ENCODE measurements at places on chromosomes 5 and 9. TPM values are rescaled to one million over a fixed set of nuclear protein-coding genes. Genes with fewer than 3 reads are reported as not detected.

- no peak for DNase-seq
Measured at GRCh38 chr5:178232920-178233429, 373 bp upstream of the PHYKPL start.

- DNase-seq, result peak; percentile 68
Measured at GRCh38 chr5:63570752-63571151, 391.5 kb downstream of the HTR1A start.

GRCh38 chr9:16039218-16039987 is 486.6 kb downstream of the CCDC171 start:
- no peak for DNase-seq

DNA sequence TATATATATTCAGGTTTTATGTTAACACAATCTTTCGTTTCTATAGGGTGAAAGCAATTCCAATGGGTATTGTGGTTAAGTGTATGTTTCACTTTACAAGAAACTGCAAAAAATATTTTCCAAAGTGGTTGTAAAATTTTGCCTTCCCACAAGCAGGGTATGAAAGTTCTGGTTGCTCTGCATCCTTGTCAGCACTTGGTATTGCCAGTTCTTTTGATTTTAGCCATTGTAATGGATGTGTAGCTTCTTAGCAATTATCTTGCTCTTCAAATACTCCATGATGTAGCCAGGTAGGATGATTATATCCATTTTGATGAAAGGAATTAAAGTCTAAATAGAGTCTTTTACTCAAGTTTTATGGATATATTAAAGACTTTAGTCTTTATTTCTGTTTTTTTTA is 9.1 kb upstream of the ADAM19 start:
- no peak for DNase-seq

- no peak for DNase-seq
Measured at GRCh38 chr9:36898431-36899020, 135.5 kb downstream of the PAX5 start.

- no peak for DNase-seq
Measured at GRCh38 chr9:135701067-135701958, 672 bp upstream of the KCNT1 start.

DNA sequence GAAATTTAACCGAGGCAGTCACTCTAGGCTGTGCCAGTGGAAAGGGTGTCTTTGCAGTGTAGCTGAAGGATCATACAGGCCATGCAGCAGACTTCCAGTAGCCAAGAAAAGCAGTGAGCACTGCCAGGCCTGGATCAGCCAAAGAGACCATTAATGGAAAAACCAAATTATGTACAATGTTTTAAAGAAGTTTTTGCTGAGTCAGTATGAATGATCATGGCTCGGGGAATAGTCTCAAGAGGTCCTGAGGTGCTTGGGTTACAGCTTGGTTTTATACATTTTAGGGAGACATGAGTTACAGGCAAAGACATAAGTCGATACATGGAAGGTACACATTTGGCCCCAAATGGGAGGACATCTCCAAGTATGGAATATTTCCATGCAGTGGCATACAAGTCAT is 141.3 kb downstream of the YTHDC2 start:
- no peak for DNase-seq

DNA sequence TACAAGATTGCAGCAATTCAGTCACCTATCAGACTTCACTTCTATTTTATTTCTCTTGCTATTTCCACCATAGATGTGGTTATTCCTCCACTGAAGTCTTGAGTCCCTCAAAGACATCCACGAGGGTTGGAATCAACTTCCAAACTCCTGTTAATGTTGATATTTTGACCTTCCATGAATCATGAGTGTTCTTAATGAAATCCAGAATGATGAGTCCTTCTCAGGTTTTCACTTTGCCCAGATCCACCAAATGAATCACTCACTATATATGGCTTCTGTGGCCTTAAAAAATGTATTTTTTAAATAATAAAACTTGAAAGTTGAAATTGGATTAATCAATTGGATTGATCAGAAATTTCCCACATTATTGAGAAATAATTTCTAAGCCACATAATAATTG is 1821.0 kb downstream of the EFNA5 start:
- DNase-seq, result no peak

DNA sequence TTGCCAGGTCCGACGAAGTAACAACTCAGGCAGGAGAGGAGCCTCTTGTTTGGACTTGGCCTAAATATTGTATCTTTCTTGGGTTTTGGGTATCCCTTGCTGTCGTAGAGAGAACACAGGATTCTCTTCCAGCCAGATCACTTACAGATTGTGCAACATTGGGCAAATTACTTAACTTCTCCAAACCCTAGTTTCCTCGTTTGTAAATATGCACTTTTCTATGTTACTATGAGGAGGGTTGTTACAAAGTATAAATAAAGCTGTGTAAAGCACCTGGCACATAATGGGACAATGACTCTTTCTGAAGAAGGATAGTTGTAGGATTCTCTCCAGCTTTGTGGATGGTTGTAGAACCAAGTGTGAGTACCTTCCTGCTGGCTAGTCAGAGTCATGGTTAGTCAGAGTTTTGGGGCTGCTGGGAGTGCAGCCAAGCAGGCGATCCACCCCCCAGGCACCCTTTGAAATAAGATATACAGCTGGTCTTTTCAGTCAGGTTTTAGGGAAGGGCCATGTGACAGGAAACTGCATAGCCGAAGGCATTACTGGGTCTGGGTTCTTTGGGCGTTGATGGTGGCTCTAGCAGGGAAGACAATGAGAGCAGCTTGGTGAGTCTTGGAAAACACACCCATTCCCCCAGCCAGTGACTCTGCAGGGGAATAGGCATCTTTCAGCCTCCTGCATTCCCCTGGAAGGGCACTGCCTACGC is 49.9 kb upstream of the GDNF start:
- DNase-seq, result no peak

GRCh38 chr9:112110094-112110776 is 64.9 kb downstream of the SUSD1 start:
- DNase-seq, result no peak

- no peak for DNase-seq
Measured at GRCh38 chr5:56456002-56456401, 222.9 kb upstream of the ANKRD55 start.

DNA sequence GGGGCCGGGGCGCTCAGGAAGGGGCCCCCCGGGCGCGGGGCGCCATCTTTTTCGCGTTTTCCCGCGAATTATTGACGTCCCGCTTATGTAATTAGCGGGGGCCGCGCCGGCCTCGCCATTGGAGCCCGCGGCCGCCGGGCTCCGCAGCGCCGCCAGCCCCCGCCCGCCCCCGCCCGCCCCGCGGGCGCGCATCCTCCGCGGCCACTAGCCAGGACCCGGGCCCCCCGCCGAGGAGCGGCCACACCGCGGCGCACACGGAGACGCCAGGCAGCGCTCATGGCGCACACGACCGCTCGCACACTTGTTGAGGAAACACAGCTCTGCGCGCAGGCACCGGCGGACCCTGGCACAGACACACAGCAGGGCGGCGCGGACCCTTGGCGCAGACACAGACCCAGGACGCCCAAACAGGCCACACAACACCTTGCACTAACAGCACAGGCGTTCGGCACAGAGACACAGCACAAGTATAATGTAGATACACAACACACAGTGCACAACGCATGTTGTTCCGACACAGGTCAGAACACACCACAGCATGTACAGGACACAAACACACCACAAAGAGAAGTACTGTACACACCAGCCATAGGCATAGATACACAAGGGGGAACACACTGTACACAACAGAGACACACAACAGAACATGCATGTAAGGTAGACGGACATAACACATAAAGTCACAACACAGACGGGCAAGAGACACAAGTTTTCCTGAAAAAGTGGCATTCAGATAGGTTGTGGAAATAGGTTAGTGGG is 467 bp upstream of the PHF19 start:
- peak; percentile 93 for DNase-seq

DNA sequence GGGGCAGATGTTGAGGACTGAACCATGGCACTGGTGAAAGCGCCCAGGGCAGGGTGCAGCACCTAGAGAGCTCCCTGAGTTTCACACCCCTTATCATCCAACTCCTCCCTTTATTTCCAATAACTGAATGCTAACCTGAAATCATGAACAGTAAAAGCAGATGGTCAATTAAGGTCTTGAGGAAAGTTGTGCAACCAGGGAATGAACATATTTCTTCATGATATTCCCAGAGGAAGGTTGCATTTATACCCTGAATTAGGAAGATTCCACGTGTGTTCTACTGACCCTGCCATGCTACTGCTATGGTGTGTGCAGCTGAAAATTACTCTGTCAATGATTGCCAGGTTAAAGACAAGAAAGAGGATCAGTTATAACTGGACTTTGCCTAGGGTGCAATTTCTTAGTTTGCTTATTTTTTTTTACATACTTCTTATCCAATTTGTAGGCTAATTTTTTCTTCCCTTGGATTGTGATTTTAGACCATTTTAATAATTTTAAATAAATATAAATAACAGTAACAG is 319.8 kb downstream of the SEMA5A start:
- DNase-seq, result no peak

NR2F1-AS1 gene
- 6.5 TPM for total RNA-seq

NIPAL4 gene
- 0.73 TPM for total RNA-seq

IQGAP2 gene
- total RNA-seq, result 80.4 TPM

OCLN gene
- total RNA-seq, result 3.3 TPM

TOR4A gene
- 39.9 TPM for total RNA-seq

FGF1 gene
- total RNA-seq, result 2.1 TPM

PGGT1B gene
- total RNA-seq, result 59.9 TPM

ADAMTS19 gene
- total RNA-seq, result not detected

ARRDC3 gene
- total RNA-seq, result 37.4 TPM

ECSCR gene
- total RNA-seq, result 29.0 TPM

All from spleen (tissue), 13 donors.